Cortex of kidney (tissue), 1 donor: ENCODE measurements at places on chromosomes 2 and 18.

DNA sequence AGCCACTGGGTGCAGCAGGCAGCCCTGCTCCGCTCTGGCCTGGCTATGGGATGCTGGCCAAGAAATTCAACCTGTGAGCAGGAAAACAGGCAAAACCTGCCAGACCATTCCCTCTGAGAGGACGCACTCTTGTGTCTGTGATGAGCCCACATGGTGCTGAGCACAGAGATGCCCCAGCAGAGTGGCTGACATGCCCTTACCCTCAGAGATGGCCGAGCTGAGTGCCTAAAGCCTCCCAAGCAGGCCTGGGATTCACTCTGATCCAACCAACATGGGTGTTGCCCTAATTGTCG, 34.3 kb upstream of the TAF1B start:
- DNase-seq, result no peak

- DNase-seq, result no peak
Measured at GRCh38 chr2:227849906-227850305, 21.5 kb upstream of the DAW1 start.

DNA sequence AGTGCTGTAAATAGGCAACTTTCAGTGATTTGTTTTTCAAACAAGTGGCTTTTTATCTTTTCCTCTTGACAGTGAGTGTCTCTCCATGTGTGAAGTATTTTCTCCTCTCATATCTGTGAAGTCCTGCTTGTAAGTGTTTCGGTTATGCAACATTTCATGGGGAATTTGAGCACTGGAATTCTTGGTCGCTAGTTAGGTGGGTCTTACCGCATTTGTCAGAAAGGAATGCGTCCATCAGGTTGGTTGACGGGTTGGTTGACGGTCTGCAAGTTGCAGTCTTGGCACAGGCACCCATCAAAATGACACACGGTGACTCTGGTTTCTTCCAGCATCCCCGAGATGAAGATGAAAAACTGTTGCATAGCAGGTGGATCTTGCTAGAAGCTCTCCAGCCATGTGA, 109.8 kb downstream of the AGAP1 start:
- DNase-seq, result no peak

- no peak for DNase-seq
Measured at GRCh38 chr2:206713746-206714145, 4.5 kb downstream of the DYTN start.

DNA sequence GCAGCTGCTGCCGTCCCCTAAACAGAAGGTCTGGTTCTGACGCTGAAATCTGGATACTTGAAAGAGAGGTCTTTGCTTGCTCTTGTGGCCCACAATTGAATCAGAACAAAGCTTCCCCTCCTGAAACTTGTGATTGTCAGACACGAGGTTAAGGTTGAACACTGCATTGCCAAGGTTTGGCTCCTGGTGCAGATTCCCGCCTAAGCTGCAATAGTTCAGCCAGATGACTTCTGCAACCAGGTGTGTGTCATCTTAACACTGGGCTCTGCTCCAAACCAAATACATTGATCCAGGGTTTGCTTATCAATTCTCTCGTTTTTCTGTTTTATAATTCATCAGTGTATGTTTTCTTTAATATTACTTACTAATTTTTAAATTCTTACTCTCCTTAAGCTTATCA, 14.6 kb downstream of the GKN1 start:
- no peak for DNase-seq

DNA sequence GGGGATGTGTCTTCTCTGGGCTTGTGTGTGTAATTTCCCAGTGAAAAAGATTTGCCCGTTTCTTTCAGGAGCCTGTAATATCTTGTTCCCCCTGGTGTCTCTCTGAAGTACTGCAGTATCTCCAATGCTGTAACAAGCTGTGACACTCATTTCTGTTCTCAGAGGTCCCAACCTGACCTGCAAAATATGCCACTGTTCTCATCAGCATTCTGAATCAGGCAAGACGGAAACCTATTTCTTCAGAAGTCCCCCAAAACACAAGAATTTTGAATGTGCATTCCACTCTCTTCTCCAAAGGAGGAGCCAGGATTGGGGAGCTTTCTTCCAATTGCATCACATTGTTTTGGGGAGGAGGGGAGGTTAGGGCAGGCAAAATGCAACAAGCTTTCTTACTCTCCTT, 77.0 kb upstream of the CNGA3 start:
- DNase-seq, result no peak

DNA sequence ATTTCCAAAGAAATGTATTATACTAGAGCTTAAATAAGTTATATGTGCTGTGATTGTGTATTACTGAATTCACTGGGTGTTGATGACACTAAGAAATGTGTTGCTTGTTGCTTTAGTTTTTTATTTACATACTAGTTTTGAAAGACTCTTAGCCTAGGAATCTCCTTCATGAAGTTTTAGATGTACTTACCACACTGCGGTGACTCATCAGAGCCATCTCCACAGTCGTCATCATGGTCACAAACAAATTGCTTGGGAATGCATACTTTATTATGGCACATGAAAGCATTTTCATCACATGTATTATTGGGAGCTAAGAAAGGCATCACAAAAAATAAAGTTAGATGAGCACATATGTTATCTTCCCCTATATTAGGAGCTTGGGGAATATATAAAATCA, 1624.2 kb downstream of the LRP1B start:
- no peak for DNase-seq

DNA sequence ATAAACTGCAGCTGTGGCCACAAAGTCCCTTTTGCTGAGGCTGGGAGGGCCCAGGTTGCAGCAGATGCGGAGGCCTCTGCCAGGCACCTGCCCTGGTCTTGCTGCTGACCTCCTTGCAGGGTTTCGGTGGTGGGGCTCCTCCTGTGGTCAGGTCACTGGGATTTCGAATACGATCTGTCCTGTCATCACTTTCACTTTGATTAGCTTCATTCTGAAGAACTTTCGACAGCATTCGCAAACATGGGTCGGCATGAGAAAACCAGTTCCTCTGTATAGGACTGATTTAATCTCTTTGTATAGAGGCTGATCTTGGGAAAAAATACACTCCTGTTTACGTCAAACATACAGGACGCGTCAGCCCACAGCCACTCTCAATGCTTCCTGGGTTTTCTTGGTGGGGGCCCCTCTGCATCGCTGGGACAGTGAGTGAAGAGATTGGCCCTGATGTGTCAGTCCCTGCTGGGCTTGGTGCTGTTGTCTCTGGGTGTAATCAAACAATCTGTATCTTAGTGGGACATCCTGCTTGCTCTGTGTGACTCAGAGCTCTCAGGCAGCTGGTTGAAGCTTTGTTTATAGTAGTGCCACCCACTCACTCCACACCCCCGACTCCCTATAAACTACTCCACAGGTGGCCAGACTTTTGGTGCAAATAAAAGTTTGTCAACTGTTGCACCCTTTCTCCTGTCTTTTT, 209.4 kb upstream of the CXCR4 start:
- DNase-seq, result no peak

DNA sequence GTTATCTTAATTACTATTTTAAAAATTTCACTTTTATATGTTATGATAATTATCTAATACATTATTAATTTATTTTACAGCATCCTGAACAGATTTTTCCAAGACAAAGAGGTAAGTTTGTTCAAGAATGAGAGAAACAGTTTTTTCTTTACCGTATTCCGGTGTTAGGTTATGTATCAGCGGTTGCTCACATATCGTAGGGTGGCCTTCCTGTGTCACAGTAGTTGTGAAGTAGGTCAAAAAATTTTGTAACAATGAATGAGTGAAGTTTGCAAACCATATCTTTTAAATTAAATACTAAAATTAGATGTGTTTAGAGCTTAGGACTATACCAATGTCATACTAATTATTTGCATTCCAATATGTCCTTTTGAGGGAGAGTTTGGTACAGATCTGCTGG, 33.5 kb downstream of the MRPS9 start:
- DNase-seq, result no peak

DNA sequence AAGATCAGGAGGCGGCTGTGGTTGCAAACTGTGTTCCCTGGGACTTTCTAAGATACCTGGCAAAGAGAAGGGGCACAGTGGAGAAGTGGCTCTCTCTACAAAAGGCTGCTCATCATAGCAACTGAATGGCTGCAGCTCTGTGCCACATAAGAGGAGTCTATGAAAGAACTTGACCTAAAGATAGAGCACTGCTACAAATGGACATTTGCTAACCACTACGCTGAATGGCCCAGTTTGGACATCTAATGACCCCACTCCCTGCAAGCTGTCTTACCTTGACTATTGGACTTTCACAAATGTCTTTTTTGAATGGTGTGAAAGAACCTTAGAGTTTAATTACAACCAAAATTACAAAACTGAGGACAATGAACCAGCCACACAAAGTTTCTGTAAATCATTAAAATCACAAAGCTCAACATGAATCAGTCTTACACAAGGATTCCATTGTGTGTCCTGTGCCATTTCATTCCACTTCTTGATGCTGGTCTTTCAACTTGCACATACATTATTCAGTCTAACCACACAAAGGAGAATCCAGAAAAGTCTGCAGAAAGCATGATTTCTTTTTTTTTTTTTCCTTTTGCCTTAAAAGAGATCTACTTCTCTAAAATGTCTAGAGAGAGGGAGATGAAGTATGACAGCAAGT, 154.0 kb downstream of the LAMA1 start:
- no peak for DNase-seq

- no peak for DNase-seq
Measured at GRCh38 chr2:168530982-168531622, 75.0 kb downstream of the CERS6 start.

- DNase-seq, result no peak
Measured at GRCh38 chr18:78643004-78643403, 336.6 kb upstream of the SALL3 start.

- DNase-seq, result no peak
Measured at GRCh38 chr18:3713166-3713565, 263.2 kb downstream of the TGIF1 start.

DNA sequence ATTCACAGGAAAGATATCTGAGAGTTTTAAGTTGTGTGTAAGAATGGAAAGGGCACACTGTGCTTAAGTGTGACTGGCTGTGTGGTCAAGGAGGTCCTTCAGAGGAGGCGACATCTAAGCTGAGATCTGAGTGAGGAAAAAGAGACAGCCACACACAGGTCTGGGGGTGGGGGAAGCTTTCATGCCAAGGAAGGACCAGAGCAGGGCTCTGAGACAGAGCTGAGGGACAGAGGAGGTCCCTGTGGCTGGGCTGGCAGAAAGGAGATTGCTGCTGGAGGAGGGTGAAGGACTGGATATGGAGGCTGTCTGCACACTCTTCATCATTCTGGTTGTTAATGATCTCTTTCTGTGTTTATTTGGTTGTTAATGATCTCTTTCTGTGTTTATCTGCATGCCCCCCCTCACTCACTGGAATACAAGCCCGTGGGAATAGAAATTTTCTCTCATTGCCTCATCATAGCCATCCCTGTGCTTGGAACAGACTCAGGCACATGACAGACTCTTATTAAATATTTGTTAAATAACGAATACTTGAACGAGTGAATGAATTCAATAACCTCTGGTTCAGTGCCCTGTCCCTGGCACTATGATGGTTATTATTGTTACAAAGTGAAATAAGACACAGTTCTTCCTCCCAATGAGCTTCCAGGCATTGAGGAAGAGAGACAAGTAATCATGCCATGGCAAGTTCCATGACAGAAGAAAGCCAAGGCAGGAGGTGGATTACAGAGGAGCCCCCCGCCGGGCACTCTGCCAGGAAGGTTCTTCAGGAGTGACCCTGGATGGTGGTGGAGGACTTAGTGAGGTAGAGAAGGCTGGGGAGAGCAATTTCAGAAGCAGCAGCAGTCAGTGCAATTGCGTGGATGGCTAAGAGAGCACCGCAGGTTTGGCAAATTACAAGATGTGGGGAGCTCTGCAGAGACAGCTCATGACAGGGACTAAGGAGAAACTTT, 399.4 kb upstream of the HS6ST1 start:
- DNase-seq, result no peak

DNA sequence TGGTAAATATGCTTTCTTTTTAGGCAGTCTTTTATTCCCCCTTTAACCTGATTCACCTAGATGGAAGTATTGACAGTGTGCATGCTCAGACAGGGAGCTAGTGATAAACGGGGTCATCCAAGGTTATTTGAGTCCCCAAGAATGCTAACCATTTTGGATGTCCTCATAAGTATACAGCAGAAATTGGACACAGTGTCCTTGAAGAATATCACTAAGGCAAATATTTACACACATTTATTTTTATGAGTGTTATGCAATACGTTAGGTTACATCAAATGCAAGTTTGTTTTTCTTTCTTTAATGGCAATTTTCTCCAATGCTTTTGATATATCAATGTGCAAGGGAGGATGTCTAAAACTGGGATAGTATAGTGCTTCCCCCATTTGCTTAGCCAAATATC, 23.6 kb downstream of the CNTNAP5 start:
- DNase-seq, result no peak

- DNase-seq, result no peak
Measured at GRCh38 chr2:191582355-191582754, 95.6 kb upstream of the NABP1 start.

DNA sequence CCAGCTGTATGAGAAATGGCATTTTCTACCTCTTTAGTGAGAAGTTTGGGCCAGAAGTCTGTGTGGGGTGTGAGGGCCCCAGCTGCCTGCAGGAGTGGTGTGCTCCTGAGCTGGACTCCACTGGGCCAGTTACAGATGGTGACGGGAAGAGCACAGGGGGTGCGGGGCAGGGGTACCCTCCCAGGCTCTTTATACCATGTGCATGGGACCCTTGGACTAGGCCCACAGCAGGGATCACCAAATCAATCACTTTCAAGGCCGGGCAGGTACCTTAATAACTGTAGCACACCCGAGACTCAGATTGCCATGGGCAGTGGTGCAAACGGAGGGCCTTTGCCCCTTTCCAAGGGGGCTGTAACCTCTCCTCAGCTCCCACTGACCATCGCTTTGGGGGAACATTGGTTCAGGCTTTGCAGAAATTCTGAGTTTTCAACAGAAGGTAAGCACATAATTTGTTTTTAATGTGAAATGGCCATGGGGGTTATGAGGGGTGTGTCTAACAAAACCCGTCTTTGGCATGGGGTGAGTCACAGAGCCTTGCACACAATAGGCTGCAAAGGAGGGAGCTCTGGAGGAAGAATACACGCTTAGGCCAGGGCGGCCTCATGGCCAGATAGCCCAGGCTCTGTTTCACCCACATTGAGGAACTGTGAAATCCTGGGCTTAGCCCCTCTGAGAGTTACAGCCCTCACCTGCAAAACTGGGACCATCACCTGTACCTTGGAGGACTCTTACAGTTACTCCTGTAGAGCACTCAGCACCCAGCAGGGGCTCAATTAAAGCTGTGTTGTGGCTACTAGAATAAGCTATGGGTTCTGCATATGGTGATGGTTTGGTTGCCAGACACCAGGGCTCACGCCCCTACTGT, 141.0 kb upstream of the BCL2L11 start:
- DNase-seq, result no peak

DNA sequence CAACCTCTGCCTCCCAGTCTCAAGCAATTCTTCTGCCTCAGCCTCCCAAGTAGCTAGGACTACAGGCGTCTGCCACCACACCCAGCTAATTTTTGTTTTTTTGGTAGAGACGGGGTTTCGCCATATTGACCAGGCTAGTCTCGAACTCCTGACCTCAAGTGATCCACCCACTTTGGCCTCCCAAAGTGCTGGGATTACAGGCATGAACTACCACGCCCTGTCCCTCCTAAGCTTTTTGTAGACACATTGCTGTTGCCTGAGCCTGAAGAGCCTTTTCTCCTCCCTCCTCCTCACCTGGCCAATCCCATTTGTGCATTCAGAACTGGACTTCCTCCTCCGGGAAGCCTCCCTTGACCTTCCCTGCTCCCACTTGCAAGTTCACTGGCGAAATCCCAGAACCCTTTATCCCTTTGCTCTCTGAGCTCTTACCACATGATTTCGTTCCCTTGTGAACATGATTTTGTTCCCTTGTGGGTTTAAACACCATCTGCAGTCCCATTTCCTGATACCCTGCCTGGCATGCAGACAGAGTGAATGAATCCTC, 2.6 kb downstream of the C2orf72 start:
- DNase-seq, result no peak

GRCh38 chr2:195579776-195580555, 77.1 kb upstream of the SLC39A10 start:
- no peak for DNase-seq
